ENCODE measurements at places on chromosomes 4 and X.

GRCh38 chrX:44903107-44903506 is 30.1 kb downstream of the KDM6A start:
- no peak for DNase-seq

- no peak for DNase-seq
Observed at GRCh38 chr4:3059943-3060342, 14.4 kb downstream of the HTT-AS start.

- no peak for DNase-seq
Observed at GRCh38 chrX:154082396-154083125, 15.0 kb downstream of the MECP2 start.

DNA sequence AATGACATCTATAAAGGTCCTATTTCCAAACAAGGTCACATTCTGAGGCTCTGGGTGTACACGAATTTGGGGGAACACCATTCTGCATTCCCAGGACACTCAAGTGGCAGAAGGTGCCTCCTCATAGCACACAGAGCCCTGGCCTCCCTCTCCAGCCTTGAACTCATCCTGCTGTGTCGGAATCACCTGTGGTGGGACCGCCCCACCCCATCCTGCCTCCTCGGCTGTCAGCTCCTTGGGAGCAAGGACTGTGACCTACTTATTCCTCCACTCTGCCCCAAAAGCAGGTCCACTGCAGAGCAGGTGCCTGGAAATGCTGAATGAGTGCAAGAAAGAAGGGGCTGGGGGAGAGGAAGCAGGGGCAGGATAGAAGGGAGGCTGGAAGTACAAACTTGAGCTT is 33.5 kb downstream of the HTRA3 start:
- no peak for DNase-seq

GRCh38 chrX:9865804-9866472 is 79.7 kb downstream of the SHROOM2 start:
- no peak for DNase-seq

- no peak for DNase-seq
Observed at GRCh38 chrX:27675493-27675892, 85.3 kb downstream of the DCAF8L2 start.

Data from NCI-H1436 treated with DMSO at 0.1 percent for 48 hours (cell line).